Smooth muscle cell of bladder (primary cell): ENCODE measurements at places on chromosomes 2 and 18. TPM values are rescaled to one million over a fixed set of nuclear protein-coding genes. Genes with fewer than 3 reads are reported as not detected.

CFAP53 gene
- 0.71 and 0.74 TPM in 2 replicates for total RNA-seq

PPP1R1C gene
- total RNA-seq = 1.00 TPM in 1 of 2 replicates, not detected in the other

XIRP2 gene
- total RNA-seq = not detected in 2 replicates

TGOLN2 gene
- 109 and 130 TPM in 2 replicates for total RNA-seq

SERPINB10 gene
- not detected in 2 replicates for total RNA-seq

ANTXR1 gene
- 262 and 309 TPM in 2 replicates for total RNA-seq

RAB6C gene
- total RNA-seq = not detected in 2 replicates

STRN gene
- 10.5 and 12.2 TPM in 2 replicates for total RNA-seq

HOXD11 gene
- total RNA-seq = 0.14 and 0.18 TPM in 2 replicates

FBXO15 gene
- 1.0 and 1.1 TPM in 2 replicates for total RNA-seq

PROKR1 gene
- total RNA-seq = not detected in 2 replicates

REG3A gene
- total RNA-seq = not detected in 2 replicates

CNDP1 gene
- total RNA-seq = not detected in 2 replicates

CNTNAP5 gene
- not detected in 2 replicates for total RNA-seq

DSG1 gene
- total RNA-seq = not detected in 2 replicates

FASTKD2 gene
- total RNA-seq = 33.0 and 36.3 TPM in 2 replicates

ALPP gene
- not detected in 2 replicates for total RNA-seq

WDR33 gene
- 17.8 and 20.1 TPM in 2 replicates for total RNA-seq

ERBB4 gene
- under 0.01 TPM in 1 of 2 replicates, not detected in the other for total RNA-seq
